ENCODE measurements at places on chromosomes 1 and 21.

DNA sequence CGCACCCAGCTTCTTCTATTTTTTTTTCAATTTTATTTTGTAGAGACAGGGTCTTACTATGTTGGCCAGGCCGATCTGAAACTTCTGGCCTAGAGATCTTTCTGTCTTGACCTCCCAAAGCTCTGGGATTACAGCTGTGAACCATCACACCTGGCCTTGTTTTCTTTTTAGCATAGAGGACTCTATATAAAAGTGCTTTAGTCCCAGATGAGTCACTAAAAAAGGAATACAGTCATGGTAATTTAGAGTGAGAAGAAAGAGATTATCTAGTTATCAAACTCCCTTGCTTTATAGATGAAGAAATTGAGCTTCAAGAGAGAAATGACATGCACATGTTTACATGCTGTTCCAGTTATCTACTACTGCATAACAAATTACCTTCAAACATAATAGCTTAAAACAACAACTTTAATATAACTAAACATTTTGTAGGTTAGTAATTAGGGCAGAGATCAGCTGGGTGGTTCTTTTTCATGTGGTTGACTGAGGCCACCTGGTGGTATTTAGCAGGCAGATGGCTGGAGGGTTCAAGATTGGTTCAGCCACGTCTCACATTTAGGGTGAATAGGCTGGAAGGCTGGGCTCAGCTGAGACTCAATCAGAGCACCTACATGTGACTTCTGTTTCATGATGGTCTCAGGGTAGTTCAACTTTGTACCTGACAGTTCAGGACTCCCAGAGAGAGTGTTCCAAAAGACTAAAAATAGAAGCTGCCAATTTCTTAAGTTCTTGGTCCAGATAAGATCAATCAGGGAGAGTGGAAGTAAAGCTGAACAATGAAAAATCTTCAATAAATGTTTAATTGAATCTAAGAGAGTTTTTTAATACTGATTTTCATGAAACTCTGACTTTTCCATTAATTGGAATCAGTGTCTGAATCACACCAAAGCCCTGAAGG is 16.9 kb upstream of the MTF2 start:
- no peak for DNase-seq

- no peak for DNase-seq
These were observed 839.0 kb downstream of the LRRIQ3 start for GRCh38 chr1:73359001-73359400.

DNA sequence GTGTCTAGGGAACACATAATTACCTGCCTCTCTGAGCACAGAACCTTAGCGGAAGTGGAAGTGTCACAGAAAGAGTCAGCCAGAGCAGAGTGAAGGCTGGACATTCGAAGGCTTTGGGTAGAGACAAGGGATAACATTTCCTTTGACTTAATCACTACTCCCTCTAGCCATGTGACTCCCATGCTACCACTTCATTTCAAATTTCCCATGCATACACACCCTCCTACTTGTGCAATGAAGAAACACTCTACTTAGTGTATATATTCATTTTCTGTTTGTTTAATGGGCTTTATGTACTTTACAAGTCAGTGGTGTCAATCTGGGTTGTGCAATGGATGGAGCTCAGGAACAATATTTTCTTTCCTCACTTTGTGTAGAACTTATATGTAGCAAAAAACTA is 6.9 kb downstream of the ANKRD35 start:
- DNase-seq, result no peak

- DNase-seq, result no peak
These were observed 29.6 kb upstream of the LRRC8D start for GRCh38 chr1:89791064-89791726.

DNA sequence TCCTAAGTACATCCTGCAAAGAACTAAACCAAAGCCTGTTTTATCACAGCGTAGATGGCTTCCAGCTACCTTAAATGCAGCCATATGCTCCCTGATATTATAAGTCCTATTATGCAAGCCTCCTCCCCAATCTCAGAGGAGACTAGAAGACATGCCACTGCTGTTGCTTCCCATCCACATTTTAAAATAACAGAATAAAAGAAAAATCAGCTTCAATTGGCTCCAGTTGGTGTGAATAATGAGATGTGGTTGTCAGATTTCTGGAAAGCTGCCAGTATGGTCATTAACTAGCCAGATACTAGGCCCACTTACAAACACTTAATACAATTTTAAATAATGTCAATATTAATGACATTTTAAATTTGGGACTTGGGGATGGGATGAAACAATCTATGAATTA is 25.7 kb downstream of the WARS2 start:
- DNase-seq, result no peak

- DNase-seq, result no peak
These were observed 228.1 kb downstream of the OMA1 start for GRCh38 chr1:58318157-58319005.

DNA sequence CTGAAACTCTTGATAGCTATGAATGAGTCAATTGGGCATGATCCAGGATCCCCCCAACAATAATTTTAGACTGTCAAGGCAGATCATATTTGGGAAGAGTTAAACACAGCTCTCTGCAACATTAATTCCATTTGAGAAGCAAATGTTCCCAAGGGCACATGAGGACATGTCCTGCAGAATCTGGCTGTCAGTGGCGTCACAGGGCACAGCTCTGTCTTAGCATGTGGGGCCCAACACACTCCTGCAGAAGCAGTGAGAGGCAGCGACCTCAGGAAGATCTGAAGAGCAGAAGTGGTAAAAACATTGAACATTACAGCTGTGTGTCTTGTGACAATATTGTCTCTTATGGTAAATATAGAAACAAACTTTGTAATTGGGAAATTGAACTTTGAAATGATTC is 197.1 kb upstream of the PBX1 start:
- no peak for DNase-seq

- DNase-seq, result no peak
These were observed 13.6 kb upstream of the LYPLAL1 start for GRCh38 chr1:219159946-219160645.

DNA sequence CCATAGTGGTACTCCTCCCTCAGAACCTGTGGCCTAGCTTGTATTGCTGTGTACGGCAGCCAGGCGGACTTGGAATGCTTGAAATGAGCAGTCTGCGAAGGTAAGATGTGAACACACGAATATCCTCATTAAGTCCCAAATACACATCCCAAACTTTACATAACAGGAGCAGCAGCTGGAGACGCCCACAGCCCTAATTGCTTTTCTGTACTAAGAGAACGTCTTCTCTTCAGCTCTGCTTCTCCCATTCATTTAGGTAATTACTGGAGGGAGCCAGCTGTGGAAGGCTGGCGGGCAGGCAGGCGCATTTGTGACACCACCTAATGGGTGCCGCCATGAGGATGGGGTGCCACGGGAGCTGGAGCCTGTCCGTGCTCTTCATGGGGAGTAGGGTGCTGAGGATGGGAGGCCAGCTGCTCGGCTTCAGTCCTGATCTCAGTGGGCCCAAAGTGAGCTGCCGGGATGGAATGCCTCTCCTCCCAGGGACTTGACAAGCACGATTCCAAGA is 66.6 kb upstream of the POU3F1 start:
- DNase-seq, result no peak

DNA sequence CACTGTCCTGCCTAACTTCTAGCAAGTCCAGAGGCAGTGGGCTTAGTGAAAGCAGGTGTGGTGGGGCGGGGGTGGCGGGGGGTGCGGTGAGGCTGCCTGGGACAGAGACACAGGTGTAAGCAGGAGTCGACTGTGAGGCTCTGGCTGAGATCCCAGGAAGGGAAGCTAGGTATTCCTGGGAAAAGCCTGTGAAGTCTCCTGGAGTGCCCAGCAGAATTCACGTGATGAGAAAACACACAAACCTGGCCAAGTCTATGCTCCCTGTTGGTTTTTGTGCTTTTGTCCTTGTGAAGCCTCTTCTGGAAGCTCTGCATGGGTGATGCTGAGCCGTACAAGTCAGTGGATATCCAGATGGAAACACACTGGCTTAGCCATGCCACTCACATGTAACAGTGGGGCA is 5.3 kb downstream of the GALNT2 start:
- DNase-seq, result no peak

GRCh38 chr1:14424325-14425002 is 174.0 kb upstream of the KAZN start:
- DNase-seq, result no peak

- DNase-seq, result no peak
These were observed 20.0 kb upstream of the LAMC1 start for GRCh38 chr1:183003203-183003602.

DNA sequence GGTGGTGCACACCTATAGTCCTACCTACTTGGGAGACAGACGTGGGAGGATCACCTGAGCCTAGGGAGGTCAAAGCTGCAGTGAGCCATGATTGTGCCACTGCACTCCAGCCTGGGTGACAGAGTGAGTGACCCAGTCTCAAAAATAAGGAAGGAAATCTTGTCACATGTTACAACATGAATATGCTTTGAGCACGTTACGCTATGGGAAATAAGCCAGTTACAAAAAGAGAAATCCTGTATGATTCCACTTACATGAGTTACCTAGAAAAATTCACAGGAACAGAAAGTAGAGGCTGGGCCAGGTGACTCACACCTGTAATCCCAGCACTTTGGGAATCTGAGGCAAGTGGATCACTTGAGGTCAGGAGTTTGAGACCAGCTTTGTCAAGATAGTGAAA is 6.7 kb upstream of the PADI6 start:
- no peak for DNase-seq

DNA sequence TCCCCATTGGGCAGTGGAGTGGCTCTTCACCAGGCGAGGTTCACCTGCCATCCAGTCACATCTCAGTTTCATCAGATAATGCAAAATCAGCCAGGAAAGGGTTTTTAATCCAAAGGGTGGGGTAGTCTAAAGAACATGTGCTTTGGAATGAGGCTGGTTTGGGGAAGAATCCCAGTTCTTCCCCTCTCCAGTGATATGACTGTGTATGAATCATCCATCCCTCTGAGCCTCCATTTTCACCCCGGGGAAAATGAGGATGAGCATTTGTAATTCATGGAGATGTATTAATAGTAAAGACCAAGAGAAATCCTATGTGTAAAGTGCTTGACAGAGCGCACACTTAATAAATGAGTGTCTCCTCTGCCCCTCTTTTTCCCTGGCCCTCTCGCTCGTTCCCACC is 215.1 kb upstream of the FGGY start:
- DNase-seq, result no peak

DNA sequence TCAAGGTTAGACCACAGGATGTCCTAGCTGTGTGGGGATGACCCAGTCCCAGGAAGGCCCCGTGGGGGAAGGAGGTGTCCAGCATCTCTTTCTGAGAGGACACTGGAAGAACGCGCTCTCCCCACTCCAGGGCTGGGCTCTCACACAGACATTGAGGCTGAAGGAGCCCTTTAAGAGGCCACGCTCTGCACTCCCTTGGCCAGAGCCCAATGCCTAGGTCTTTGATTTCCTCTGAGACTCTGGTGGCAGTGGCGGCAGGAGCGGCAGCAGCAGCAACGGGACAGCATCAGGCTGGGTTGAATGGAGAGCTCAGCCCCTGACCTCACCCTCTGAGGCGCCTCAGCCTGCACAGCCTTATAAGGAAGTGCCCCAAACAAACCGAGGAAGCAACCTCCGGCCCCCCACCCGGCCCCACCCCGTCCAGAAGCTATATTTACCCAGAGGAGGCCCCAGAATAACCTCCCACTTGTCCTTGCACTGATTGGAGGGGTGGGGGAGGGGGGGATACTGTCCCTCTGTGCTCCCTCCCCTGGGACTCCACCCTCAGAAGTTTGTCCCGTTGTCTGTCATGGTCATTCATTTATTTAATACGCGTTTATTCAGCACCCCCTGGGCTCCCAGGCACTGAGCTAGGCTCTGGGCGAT is 12.3 kb downstream of the NES start:
- DNase-seq, result no peak

DNA sequence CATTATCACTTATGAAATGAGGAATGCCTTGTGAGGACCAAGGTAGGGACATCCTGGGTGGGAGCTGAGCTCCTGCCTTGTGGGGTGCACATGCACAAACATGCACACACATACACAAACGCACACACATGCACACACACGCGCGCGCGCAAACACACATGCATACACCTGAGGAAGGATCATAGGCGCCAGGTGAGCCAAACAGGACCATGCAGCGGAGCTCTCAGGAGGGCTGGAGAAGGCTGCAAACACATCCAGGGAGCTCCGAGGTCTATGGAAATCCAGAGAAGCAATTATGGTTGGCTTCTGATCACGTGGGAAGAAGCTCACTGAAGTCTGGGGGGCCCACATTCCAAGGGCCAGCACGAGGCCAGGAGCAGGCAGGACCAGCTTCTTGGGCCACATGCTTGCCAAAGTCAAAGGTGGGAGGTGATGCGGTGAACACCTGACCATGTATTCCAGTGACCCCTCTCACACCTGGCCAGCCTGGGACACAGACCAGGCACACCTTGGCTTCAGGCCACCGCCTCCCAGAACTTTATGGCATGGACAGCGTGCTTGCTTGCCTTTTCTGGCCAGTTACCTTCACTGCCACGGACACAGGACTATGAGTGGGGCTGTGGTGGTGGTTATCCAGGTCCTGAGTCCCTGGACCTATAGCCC is 13.6 kb downstream of the GPR137B start:
- DNase-seq, result no peak

DNA sequence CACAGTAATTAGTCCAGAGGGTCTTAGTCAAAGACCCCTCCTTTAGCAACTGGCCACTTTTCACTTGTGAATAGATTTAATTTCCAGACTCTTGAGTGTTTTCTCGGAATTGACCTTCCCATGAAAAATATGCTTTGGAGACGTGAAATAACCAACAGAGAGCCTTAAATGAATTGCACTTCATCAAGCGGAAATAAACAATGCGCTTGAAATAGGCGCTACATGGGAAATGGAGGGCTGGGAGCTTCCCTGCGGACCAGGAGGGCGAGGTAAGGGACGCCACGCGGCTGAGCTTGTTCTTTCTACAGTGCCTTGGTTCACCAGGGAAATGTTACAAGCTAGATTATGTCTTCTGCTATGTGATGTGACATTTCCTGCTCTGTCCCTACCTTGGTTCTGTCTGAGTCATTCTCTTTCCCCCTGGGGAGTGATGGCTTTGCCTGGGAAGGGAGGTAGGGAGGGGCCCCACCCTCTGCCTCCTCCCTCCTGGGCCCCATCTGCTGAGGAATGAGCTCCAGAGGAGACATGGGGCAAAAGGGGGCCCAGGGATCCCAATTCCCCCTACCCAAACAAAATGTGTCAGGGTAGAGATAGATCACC is 619.3 kb downstream of the PTPRU start:
- DNase-seq, result no peak

- DNase-seq, result no peak
These were observed 24.6 kb downstream of the NUF2 start for GRCh38 chr1:163346326-163346870.

- no peak for DNase-seq
These were observed 23.9 kb upstream of the RPTN start for GRCh38 chr1:152182944-152183361.

DNA sequence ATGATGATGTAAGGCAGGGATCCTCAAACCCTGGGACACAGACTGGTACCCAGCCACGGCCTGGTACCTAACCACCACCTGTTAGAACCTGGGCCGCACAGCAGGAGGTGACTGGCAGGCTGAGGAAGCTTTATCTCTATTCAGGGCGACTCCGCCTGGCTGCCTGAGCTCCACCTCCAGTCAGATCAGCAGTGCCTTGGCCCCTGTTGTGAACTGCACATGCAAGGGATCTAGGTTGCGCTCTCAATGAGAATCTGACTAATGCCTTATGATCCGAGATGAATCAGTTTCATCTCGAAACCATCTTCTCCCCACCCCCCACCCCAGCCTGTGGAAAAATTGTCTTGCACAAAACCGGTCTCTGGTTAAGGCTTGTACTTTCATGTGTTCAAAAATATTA is 4.2 kb downstream of the RNPC3 start:
- DNase-seq, result no peak

Data from HS-27A (cell line).